CD4-positive, CD25-positive, alpha-beta regulatory T cell (primary cell): ENCODE measurements at places on chromosomes 7 and 10. TPM values are rescaled to one million over a fixed set of nuclear protein-coding genes. Genes with fewer than 3 reads are reported as not detected.
A peak's percentile ranks its signal among the peaks of the same experiment; 100 is the strongest.

TRRAP gene
- 66.5 TPM for total RNA-seq

LIPK gene
- not detected for total RNA-seq

TDRD1 gene
- total RNA-seq, result not detected

GRCh38 chr7:50801907-50802306 is 19.2 kb upstream of the GRB10 start:
- H3K27me3 ChIP-seq, result peaks cover 3% of the 10 kb centered on the region
- no peaks in the 10 kb centered on the region for H3K4me1 ChIP-seq
- no peak overlapping the region for H3K4me3 ChIP-seq
- DNase-seq, result no peak
- no peak overlapping the region for H3K27ac ChIP-seq
- no peaks in the 10 kb centered on the region for H3K36me3 ChIP-seq

- no peak for DNase-seq
- H3K36me3 ChIP-seq, result no peaks in the 10 kb centered on the region
- no peak overlapping the region for H3K4me3 ChIP-seq
- H3K27ac ChIP-seq, result no peak overlapping the region
- H3K27me3 ChIP-seq, result no peaks in the 10 kb centered on the region
These were observed 52.4 kb upstream of the LRRC17 start for GRCh38 chr7:102860351-102860811.

- H3K4me3 ChIP-seq, result no peak overlapping the region
- no peak overlapping the region for H3K27ac ChIP-seq
- peak; percentile 2 for DNase-seq
- peaks cover 4% of the 10 kb centered on the region for H3K27me3 ChIP-seq
- H3K4me1 ChIP-seq, result no peaks in the 10 kb centered on the region
These were observed 125.2 kb downstream of the DOCK4 start for GRCh38 chr7:112080978-112081377.

GRCh38 chr10:33199731-33200232 is 134.7 kb downstream of the NRP1 start:
- H3K27ac ChIP-seq, result no peak overlapping the region
- no peaks in the 10 kb centered on the region for H3K36me3 ChIP-seq
- DNase-seq, result no peak
- peaks cover 3% of the 10 kb centered on the region for H3K27me3 ChIP-seq
- no peaks in the 10 kb centered on the region for H3K4me1 ChIP-seq
- H3K4me3 ChIP-seq, result no peak overlapping the region

GRCh38 chr10:57186201-57186600 is 825.1 kb upstream of the ZWINT start:
- no peak overlapping the region for H3K4me3 ChIP-seq
- no peaks in the 10 kb centered on the region for H3K27me3 ChIP-seq
- no peak overlapping the region for H3K27ac ChIP-seq
- H3K36me3 ChIP-seq, result no peaks in the 10 kb centered on the region
- DNase-seq, result no peak

FAM204A gene
- total RNA-seq, result 62.0 TPM

IFIT1 gene
- 6.1 TPM for total RNA-seq

GPR22 gene
- not detected for total RNA-seq

DNA sequence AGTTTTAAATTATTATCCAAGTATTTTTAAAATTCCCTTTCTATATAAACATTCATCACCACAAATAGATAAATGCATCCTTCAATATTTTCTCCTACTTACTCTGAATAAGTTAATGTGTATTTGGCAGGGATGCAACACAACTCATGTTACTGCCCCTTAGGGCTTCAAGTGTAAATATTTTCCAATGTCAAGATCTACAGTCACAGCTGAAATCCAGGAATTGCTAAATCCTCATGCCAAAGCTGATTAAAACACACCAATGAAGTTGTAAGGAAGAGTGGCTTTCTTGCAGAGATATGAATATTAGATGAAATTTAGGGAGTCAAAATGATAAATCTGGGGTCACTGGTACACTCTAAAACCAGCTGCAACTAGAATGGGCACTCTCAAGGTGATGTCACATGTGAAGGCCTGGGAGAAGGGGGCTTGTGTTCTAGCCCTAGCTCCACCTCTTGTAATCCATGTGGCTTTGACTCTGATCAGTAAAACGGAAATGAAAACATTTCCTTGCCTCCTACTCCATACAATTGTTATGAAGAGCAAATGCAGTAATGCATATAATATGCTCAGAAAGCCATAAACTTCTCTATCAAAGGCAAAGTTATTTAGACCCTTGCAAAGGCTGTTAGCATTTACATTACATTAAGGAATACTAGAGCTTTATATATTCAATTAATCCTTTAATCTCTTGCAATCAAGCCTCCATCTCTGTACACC is 228.1 kb upstream of the NFE2L3 start:
- no peak overlapping the region for H3K4me3 ChIP-seq
- no peak overlapping the region for H3K27ac ChIP-seq
- DNase-seq, result no peak
- H3K4me1 ChIP-seq, result no peaks in the 10 kb centered on the region
- H3K36me3 ChIP-seq, result no peaks in the 10 kb centered on the region

- no peak overlapping the region for H3K27ac ChIP-seq
- DNase-seq, result peak; percentile 7
- no peaks in the 10 kb centered on the region for H3K4me1 ChIP-seq
- H3K27me3 ChIP-seq, result no peaks in the 10 kb centered on the region
- no peaks in the 10 kb centered on the region for H3K36me3 ChIP-seq
These were observed 102.7 kb downstream of the ZNF248 start for GRCh38 chr10:37754538-37755323.

- H3K27ac ChIP-seq, result no peak overlapping the region
- H3K36me3 ChIP-seq, result peaks cover 17% of the 10 kb centered on the region
- H3K4me3 ChIP-seq, result no peak overlapping the region
- H3K4me1 ChIP-seq, result peaks cover 4% of the 10 kb centered on the region
- H3K27me3 ChIP-seq, result no peaks in the 10 kb centered on the region
- no peak for DNase-seq
These were observed 68.2 kb downstream of the SLC37A3 start for GRCh38 chr7:140330128-140330527.

CYP2C9 gene
- total RNA-seq, result not detected

ZMIZ2 gene
- 110 TPM for total RNA-seq

- H3K4me3 ChIP-seq, result no peak overlapping the region
- no peak for DNase-seq
- peaks cover 15% of the 10 kb centered on the region for H3K4me1 ChIP-seq
- no peak overlapping the region for H3K27ac ChIP-seq
These were observed 15.0 kb downstream of the DAGLB start for GRCh38 chr7:6432781-6433180.

DNA sequence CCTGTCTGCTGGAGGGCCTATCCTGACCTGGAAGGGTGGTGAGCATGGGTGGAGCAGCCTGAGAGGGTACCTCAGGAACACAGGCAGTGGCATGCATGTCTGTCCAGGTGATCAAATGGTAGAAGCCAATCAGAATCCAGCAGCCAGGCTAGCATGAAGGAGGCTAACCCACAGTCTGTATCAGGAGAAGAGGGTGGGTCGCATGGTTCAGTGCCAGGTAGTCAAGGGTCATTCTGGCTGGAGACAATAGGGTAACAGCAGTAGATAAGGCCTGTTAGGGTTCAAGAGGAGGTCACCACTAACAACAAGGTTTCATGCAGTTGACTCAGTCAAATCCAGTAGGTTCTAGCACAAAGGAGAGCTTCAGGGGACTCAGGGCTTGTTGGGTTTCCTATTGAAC is 10.4 kb downstream of the ALDH18A1 start:
- DNase-seq, result no peak
- no peak overlapping the region for H3K4me3 ChIP-seq
- H3K4me1 ChIP-seq, result no peaks in the 10 kb centered on the region
- H3K36me3 ChIP-seq, result peaks cover 51% of the 10 kb centered on the region
- H3K27ac ChIP-seq, result no peak overlapping the region

MALRD1 gene
- total RNA-seq, result not detected
